ENCODE measurements at places on chromosomes 12 and 14.

DNA sequence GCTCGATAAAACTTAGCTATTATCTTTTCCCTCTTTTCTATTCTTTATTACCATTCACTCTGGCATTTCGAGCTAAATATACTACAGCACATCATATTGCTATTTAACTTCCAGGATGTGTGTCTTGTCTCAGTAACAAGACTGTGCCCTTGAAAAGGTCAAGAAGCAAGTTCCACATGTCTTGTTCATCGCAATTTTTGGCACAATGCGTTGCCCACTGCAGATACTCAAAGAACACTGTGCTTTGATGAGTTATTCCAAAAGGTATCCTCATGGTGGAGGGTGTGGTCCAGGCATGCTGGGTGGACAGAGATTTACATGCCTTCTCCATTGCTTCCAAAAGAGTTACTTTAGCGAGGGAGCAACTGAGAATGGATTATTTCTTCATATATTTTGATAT, 6.6 kb downstream of the E2F7 start:
- no peak for DNase-seq

- DNase-seq: no peak
Measured at GRCh38 chr12:51240971-51241370, 2.3 kb downstream of the DAZAP2 start.

DNA sequence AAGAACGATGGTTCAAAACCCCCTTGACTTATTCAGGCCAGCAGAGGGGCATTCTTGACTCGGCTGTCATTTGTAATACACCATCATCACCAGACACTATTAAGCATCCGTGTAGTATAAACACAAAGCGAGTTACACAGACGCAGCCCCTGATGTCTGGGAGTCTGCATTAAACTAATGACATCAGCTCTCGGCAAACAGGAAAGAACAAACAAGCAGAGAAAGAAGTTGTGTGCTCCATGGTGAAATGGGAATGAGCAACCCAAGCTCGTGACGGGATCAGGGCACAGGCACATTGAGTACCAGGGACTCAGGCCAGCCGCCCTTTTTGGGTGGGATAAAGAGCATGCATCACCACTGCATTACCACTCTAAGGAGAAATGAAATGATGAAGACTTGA, 460.1 kb downstream of the MED13L start:
- DNase-seq: no peak

- no peak for DNase-seq
Measured at GRCh38 chr14:106619606-106620005, 1093.2 kb downstream of the TMEM121 start.

DNA sequence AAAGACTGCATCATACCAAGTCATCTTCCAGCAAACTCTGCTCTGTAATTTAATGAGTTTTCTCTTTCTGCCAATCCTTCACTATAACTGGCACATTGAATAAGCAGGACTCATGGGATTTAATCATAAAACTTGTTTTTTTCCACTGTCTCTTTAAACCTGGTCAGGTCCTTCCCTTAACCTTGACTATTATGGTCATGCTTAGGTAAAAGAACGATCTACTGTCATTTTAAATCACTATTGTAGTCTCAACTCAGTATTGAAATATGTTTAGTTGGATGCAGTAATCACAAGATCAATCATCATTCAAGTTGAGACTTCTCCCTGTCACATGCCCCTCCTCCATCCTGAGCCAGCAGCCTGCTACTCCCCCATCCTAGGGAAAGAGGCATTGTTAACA, 56.1 kb downstream of the SLC35F4 start:
- no peak for DNase-seq

GRCh38 chr14:100988011-100988410, 84.5 kb upstream of the RTL1 start:
- DNase-seq: no peak

- no peak for DNase-seq
Measured at GRCh38 chr12:18139989-18140596, 50.1 kb upstream of the RERGL start.

GRCh38 chr12:109968032-109968420, 28.1 kb downstream of the GIT2 start:
- no peak for DNase-seq

- DNase-seq: no peak
Measured at GRCh38 chr12:114320101-114320500, 85.8 kb downstream of the TBX5 start.

- no peak for DNase-seq
Measured at GRCh38 chr14:103296007-103296406, 38.0 kb upstream of the EIF5 start.

DNA sequence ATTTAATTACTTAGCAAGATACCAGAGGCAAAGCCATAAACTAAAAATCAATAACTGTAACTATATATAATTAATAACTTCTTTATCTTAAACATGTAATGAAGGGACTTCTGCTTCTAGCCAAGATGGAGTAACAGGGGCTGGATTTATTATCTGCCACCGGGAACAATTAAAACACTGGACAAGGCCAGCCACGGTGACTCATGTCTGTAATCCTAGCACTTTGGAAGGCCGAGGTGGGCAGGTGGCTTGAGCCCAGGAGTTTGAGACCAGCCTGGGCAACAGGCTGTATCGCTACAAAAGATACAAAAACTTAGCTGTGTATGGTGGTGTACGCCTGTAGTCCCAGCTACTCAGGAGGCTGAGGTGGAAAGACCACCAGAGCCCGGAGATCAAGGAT, 113.6 kb downstream of the TAOK3 start:
- no peak for DNase-seq

GRCh38 chr12:105358789-105359188, 28.3 kb downstream of the C12orf75 start:
- no peak for DNase-seq

DNA sequence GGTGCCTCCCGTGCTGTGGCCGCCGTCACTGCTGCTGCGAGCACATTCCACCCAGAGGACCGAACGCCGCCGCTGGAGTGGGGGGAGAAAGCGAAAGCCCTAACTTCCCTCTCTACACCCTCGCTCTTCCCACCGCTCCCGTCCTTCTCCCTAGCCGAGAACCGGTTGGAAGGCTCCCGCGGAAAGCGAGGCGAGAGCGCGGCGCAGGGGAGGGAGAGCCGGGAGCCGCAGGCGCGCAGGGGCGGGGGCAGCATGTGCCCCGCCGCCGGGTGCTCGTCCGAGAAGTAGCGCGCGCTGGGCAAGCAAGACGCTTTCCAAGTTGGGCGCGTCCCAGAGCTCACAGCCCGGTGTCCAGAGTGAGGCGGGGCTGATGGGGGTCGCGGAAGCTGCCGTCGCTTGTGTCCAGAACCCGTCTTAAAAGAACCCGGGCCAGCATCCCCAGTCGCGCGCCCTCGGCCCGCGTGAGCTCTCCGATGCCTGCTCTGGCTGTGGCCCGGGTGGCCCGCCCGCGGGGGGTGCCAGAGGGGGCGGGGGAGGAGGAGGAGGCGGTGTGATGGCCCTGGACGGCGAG, at the start of gene TRHDE:
Gene TRHDE, plus strand, starts transcription at position 280 of the 571 bp plus-strand sequence. Its CDS starts 274 bp downstream, at position 554.
- no peak for DNase-seq

DNA sequence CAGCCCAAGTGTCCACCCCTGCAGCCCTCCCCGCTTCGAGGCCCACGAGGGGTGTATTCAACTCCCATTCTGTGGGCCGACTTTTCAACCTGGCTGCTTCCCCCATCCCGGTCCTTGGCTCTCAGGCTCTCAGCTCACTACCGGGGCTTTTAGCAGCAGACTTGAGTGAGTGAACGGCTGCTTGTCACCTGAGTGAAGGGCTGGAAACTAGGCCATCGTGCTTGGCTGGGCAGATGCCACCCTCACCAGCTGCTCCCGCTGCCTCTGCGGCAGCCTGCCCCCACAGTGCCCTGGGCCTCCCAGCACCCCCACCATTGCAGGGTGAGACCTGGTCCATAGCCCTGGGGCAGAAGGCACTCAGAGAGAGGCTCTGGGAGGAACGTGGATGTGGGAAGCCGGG, 59.9 kb downstream of the SLC6A12 start:
- no peak for DNase-seq

- no peak for DNase-seq
Measured at GRCh38 chr12:81359736-81360135, 281.9 kb downstream of the ACSS3 start.

- no peak for DNase-seq
Measured at GRCh38 chr12:48216785-48217184, 13.7 kb upstream of the OR10AD1 start.

GRCh38 chr12:101931498-101932326, 54.3 kb downstream of the DRAM1 start:
- no peak for DNase-seq

DNA sequence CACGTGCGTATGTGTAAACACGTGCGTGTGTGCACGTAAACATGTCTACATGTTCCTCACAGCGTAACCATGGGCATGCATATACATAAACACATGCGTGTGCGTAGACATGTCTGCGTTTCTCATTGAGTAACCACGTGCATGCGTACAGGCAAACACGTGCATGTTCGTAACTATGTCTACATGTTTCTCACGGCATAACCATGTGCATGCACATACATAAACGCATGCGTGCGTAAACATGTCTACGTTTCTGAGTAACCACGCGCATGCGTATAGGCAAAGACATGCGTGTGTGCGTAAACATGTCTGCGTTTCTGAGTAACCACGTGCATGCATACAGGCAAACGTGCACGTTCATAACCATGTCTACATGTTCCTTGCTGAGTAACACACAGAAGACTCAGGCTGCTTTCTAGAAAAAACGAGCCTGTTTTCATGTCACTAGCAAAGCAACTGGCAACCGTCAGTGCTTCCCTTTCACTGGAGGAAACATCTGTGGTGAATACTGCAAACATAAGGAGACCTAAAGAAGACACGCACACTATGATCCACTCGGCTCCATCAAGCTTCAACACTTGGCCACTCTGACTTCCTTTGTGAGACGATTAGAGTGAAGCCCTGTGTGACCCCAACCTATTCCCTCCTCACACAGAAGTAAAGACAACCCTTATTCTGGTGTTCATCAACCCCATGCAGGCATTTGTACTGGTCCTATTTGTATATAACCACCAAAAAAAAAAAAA, 28.8 kb downstream of the POLE start:
- DNase-seq: no peak

DNA sequence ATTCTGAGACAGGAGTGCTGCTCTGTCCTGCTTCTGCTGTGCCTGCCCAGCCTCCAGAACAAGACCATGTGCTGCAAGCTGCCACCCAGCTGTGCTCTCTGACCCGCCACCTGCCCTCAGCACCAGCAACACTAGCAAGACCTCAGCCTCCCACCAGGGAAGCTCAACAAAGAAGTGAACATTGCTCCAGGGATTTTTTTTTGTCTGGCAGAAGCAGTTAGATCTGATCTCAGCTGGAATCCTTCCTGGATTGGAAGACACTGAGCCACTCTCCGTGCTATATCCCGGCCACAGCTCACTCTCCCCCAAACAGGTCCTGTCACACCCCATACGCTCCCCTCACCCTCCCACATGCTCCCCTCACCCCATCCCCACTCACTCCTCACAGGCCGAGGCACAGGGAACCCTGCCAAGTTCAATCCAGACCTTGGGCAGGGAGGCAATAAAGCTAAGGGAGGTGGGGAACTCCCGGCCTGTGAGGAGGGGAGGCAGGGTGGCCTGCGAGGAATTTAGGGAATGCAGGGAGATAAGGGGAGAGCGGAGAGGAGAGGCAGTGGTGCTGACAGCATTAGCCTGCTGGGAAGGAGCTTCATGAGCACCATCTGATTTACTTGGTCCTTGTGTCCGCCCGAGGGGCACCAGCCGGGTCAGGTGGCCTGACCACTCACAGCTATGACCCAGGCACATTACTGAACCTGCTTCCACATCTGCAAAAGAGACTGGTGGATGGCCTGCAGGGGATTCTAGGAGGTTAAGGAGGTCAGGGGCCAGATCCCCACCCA, 29.7 kb downstream of the CCDC85C start:
- no peak for DNase-seq

GRCh38 chr14:92597906-92598905, 84.6 kb downstream of the RIN3 start:
- no peak for DNase-seq

DNA sequence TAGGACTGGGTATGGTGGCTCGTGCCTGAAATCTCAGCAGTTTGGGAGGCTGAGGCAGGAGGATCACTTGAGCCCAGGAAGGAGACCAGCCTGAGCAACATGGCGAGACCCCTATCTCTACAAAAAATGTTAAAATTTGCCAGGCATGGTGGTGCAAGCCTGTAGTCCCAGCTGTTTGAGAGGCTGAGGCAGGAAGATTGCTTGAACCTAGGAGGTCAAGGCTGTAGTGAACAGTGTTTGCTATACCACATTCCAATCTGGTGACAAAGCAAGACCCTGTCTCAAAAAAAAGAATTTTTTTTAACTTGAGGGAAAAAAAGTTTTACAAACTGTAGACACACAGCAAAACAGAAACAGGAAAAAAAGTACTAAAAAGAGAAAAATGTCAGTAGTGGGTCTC, 2.3 kb upstream of the MAP3K9 start:
- DNase-seq: no peak

DNA sequence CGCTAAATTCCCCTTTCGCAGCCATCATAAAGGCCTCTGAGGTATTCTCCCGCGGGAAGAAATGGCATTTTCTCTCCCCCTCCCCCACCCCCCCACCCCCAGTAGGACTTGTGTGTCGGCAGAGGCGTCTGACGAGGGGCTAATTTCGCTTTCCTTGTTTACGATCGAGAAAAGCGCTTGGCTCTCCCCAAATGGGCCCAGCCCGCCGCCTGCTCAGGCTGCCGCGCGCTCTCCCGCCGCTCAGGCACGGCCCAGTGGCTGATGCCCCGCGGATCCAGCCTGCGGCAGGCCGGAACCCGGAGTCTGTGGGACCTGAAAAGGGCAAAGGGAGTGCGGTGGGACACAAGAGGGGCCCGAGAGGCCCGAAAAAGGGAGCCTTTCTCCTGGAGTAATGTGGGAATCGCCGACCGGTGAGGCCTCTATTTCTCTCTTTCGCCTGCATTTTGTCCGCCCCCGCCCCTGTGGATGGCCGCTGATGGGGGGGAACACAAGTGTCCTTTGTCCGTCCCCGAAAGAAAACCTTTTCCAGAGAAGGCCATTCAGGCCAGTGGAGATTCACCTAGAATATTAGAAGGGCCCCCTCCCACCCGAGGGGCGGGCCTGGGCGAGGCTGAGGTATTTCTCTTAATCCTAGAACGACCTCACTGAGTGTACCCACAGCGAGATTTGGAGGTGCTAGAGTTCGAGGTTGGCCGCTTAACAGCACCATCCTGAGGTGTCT, 9.0 kb upstream of the HOXC6 start:
- DNase-seq: no peak

DNA sequence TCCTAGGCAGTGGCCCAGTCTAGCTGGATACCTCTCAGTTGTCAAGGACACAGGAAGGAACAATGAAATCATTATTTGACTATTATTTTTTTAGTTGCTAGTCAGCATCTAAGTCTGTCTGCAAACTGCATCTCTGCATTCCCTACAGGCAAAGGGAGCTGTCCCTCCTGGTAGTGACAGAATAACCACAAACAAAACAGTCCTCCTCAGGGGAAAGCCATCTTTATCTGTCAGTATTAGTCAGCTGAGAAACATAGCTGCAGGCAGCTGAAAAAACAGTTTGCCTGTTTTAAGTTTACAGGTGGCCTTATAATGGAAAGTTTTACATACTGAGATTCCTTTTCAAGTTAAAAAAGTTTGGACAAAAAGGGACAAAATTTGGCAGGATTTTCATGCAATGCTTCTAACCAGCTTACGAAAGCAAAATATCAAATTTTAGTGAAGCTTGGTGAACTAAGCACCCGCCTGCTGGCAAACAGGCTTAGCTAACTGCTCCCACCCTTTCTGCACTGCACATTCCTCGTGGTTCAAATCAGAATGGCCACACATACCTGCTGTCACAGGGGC, 29.5 kb downstream of the SLC25A21 start:
- no peak for DNase-seq

Data from activated CD4-positive, alpha-beta T cell treated with anti-CD3 and anti-CD28 coated beads, Interleukin-2, amount 50 U/mL, for 24 hours (primary cell).